ENCODE measurements at places on chromosomes 2 and 18.
A peak's percentile ranks its signal among the peaks of the same experiment; 100 is the strongest.

DNA sequence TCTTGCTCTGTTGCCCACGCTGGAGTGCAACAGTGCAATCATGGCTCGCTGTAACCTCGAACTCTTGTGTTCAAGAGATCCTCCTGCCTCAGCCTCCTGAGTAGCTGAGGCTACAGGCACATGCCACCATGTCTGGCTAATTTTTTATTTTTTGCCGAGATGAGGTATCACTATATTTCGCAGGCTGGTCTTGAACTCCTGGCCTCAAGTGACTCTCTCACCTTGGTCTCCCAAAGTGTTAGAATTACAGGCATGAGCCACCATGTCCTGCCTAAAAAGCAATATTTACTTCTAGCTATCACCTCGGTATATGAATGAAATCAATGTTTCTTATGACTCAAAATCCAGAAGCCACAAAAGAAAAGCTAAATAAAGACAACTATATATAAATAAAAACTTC lies 2.2 kb downstream of the BUB1 start:
- no peak for DNase-seq

DNA sequence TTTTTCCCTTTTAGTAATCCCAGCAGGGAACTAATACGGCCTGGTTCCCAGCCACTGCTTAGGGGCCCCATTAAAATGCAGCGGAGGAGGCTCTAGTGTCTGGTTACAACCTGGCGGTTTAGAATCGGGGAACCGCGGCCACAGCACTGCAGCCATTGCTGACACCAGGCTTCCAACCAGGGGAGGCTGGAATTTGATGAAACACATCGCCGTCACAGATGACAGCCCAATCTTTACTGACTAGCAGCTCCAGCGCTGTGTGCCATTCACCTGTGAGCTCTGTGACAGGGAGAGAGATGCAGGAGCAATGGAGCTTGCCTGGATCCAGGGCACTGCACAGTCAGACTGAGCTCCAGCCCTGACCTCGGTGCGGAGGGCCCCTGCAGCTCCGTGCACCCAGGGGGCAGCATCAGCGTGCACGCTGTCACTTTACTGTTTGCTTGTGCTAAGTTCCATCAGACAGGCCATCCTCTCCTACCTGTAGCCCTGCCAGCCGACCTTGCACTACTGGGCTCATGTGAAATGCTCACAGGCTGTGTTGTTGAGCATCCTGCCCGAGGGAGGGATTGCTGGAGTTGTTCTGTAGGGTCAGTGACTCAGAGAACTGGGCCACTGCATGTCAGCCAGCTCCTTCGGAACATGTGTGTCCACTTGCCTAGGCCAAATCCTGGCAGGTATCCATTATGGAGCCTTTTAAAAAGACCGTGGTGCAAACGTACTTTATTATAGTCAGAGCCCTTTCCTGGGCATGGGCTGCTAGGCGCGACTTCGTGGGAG lies 203.5 kb downstream of the SEPTIN10 start:
- DNase-seq, result no peak

DNA sequence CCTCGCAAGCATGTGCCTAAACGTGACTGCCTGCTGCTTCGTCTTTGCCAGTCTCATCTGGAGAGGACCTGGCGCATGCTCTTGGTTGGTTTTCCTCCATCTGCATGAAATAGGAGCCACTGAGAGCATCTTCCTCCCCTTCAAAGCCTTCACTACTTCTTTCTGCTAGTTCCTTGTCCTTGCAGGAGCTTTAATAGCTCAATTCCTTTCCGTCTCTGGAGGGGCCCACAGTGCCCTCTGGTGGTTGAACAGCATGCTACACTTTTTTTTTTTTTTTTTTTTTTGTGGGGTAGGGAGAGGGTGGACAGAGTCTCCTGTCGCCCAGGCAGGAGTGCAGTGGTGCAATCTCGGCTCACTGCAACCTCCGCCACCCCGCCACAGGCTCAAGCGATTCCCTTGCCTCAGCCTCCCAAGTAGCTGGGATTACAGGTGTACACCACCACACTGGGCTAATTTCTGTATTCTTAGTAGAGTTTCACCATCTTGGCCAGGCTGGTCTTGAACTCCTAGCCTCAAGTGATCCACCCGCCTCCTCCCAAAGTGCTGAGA lies 59.6 kb downstream of the SP110 start:
- DNase-seq, result peak; percentile 8

DNA sequence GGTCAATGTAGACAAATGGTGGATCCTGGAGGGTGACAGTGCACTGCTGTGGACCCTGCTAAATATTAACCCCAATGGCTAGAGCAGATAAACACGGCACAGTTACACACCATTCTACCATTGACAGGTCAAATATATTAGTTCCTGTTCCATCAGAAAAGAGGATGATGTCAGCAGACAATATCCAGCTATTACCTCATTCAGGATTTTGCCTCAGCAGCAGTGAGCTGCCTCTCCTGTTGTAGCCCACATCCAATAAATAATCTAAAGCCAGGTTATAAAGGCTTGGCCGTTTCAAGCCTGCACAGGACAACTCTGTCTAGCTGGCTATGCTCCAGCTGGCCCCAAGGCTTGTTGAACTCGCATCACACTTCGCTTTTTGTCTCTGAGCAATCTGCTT lies 31.6 kb upstream of the NETO1 start:
- DNase-seq, result no peak

- DNase-seq, result no peak
Observed at GRCh38 chr18:60134806-60135205, 235.0 kb downstream of the PMAIP1 start.

DNA sequence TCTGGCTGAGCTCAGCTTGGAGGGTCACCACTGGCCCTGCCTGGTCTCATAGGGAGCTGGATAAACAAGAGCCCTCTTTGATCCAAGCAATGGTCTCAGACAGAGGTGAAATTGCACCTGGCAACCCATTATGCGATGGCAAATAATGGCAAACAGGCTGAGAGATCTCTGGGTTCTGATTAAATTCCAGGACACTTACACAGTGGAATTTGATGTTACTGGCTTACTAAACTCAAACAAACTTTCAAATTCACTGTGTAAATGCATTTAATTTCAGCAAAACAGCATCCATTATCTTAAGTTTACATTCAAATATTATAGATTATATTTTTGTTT lies 19.5 kb upstream of the STAT4 start:
- DNase-seq, result no peak

DNA sequence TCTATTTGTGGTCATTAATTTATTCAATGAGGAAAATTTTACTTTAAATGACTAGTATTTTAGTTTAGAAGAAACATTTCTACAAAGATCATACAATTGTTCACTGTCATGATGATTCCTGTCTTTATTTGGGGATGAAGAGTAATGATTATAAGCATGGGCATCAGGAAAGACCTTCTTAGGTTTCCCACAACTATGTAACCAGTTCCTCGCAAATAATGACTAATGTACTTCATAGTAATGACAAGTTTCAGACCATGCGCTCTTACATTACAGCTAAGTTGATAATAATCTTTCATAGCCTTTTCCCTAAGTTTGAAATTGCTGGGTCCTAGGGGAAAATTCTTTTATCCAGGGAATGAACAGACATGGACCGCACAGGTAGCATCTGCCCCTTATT lies 90.5 kb downstream of the MYO5B start:
- DNase-seq, result no peak

- no peak for DNase-seq
Observed at GRCh38 chr2:69665152-69665551, 21.6 kb upstream of the AAK1 start.

DNA sequence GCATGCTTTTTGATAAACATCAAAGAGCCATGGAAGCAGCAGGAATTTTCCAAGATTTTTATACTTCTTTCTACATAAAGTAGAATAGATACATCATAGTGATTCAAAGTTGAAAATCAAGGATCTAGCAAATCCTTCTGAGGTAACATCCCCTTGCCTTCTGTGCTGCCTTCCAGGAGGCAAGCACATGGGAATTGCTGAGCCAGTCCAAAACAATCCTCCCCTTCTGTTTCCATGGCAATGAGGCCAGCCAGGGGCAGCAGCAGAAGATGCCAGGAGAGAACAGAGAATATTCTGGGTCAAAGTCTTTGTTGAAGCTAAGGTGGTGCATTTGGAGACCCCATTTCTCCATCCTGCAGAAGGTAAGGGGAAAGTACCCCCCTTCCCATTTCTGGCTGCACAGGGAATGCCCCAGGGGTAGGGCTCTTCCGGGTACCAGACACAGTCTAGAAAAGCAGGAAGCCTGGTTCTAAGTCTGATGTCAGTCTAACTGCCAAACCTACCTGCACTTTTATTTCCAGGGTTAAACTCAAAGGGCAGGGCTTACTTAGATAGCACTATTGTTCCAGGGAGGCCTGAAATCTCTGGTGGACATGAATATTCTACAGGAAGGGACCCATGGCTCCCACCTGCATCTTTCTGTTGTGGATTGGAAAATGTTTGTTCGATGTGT lies 22.1 kb downstream of the CENPA start:
- DNase-seq, result no peak

DNA sequence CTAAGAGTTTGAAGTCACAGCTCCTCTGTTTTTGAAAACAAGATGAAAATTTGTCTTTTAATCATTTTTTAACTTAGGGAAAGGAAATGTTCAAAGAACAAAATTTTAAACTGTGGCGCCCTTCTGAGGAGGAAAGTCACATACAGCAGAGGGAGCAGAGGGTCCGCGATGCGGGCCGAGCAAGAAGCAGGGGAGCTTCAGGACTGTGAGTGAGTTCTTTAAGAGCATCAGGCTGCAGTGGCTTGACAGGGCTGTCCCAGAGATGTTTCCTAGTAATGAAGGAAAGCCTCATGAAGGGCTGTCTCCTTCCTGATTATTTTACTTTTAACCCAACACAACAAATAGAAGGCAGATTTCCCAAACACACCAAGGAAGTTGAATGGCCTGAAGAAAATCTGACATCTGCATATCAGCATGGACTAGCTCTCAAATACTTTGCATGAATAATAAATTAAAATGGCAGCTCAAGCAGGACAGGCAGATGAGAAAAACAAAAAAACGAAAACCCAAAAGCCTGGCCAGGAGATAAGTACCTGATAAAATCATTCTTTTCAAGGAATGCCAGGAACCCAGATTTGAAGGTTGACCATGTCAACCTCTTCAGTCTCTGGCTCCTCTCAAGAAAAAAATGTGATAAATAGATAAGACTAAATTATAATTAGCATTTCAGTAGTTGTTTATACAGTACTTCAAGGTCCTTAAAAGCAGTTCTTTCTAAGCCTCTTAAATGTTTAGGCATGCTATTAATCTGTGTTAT lies 60.8 kb downstream of the SLC40A1 start:
- no peak for DNase-seq

DNA sequence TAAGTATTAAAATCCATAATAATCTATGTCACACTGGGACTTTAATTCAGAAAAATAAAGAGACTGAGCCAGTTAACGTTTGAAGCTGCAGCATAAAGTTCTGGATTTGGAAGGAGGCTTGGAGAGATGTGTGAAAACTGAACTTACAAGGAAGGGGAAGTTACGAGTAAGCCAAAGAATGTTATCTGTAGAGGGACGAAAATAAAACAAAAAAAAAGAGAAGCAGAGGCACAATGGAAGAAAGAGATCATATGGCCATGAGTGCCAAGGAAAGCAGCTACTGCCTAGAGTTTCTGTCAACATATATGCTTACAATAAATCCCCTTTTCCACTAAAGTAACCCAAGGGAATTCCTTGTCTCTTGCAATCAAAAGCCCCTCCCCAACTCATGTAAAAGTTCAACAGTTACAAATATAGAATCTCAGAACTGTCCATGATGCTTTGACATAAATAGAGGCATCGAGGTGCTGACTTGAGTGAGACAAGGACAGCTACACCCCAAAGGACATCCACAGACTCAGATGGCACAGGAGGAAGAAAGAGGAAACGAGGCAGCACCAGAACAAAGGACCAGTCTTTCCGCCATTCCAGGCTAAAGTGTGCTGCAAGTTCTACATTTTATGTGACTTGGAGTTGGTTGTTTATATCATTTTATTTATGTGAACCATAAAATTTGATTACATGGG lies 16.1 kb upstream of the ARL5A start:
- no peak for DNase-seq

DNA sequence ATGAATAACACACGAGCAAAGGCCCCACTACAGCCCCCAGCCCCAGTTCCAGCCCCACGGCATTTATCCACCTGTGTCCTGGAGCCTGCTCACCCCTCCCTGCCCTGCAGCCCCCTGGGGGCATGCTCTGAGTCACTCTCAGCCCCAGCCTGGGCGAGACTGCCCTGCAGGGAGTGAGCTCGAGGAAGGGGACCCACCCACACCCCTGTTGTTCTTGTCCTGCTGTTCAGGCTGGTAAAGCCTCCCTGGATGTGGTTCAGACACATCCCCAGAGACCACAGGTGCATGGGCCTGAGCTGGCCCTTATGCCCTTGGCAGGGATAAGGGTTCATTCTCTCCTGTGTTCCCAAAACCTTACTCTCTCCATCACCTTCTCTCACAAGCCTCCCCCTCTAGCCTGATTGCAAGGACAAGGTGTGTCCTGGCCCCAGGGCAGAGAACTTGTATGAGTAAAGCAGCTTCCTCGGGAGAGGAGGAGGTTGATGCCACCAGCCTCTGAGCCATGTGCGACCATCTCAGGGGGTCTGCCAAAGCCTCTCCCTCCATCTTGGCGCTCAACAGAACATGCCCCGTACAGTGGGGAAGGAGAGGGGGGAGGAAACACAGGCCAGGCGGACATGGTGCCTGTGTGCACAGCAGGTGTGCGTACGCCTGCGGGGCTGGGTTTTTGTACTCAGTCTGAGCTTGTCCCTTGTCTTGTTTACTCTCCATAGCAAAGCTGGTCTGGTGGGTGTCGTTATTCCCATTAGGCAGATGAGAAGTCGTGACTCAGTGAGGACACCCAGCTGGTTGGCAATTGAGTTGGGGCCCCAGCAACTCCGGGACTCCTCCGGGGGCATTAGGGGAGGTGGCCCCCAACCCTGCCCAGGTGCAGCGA lies 64.4 kb downstream of the CIB4 start:
- no peak for DNase-seq

GRCh38 chr2:202169832-202170424 lies 68.5 kb downstream of the SUMO1 start:
- DNase-seq, result no peak

Measured in astrocyte of the cerebellum (primary cell).